ENCODE measurements at places on chromosomes 7 and 10. TPM values are rescaled to one million over a fixed set of nuclear protein-coding genes. Genes with fewer than 3 reads are reported as not detected.

SLC26A4 gene
- 0.19 TPM for total RNA-seq

LRRC4 gene
- not detected for total RNA-seq

DNA sequence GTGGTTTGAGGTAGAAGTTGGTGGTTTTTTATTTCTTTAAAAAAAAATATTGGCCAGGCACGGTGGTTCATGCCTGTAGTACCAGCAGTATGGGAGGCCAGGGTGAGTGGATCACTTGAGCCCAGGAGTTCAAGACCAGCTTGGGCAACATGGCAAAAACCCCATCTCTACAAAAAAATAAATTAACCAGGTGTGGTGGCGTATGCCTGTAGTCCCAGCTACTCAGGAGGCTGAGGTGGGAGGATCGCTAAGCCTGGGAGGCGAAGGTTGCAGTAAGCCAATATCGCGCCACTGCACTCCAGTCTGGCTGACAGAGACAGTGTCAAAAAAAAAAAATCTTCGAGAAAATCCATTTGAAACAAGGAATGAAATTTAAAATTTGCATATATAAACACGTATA, 1.1 kb downstream of the IL2RA start:
- DNase-seq, result no peak

- no peak for DNase-seq
Measured at GRCh38 chr7:137110091-137110509, 233.4 kb downstream of the PTN start.

DNA sequence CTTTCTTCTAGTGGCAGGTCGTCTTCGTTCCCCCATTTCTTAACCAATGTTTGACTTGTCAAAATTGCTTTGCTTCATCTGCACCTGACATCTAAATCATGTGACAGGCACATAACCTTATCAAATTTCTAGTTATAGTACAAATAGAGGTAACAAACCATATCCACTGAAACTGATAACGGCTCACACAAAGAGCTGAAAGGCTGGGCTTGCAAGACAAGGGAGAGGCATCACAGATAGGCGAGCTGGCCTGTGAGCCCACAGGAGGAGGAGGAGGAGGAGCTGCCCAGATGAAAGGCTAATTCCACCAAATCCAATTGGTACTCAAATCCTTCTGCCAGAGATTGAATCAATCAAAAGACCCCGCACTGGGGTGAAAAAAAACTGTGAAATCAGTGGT, 80.2 kb upstream of the NEBL start:
- DNase-seq, result no peak

ACBD7 gene
- 1.7 TPM for total RNA-seq

DNA sequence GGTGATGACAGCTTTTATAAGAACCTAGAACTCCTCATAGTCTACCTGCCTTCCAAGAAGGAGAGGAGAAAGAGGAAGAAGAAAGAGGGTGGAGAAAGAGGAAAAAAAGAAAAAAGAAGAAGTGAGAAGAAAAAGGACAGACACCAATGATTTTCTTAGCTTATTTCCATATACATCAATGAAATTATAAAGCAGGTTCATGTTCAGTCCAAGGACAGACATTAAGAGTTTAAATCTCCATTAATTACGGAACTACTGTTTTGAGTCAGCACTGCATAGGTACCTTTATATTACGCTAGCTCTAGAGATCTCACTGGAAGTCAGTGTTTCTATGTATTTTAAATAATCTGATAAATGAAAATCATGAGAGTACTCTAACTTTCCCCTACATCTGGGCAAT, 309.0 kb upstream of the HGF start:
- no peak for DNase-seq

GRCh38 chr7:79096361-79096805, 357.1 kb downstream of the MAGI2 start:
- no peak for DNase-seq

DNA sequence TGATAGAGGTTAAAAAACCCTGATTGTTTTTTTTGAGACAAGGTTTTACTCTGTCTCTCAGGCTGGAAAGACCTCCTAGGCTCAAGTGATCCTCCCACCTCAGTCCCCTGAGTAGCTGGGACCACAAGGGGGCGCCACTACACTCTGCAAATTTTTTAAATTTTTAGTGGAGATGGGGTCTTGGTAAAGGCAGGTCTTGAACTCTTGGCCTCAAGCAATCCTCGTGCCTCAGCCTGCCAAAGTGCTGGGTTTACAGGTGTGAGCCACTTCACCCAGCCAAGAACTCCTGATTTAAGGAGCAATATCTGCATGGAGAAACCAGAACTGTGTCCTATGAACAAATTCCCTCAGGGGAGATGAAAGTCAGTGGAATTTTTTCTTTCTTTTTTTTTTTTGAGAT, 7.3 kb upstream of the KLHDC10 start:
- no peak for DNase-seq

GRCh38 chr7:73850781-73851207, 8.5 kb upstream of the METTL27 start:
- peak; percentile 98 for DNase-seq

DNA sequence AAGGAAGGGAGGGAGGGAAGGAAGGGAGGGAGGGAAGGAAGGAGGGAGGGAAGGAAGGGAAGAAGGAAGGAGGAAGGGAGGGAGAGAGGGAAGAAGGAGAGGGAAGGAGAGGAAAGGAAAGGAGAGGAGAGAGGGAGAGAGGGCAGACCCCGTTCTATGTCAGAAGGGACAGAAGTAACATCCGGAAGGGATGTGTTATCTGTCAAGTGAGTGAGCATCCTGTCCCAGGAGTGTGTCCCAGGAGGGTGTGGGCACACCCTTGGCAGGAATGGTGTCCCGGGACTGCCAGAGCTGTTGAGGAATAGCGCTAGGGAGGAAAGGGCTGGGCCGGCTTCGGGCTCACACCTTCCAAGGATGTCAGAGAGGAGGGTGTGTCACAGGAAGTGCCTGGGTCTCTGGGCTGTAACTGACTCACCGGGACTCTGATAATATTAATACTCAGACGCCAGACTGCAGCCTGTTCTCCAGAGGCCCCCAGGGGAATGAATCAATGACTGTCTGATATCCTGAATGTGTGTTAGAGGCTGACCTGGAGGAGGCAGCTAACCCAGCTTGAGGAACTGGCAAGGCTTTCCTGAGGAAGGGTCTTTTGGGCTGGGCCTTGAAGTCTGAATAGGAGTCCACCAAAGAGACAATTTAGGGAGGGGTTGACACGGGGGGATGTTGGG, 125.6 kb upstream of the TNRC18 start:
- peak; percentile 89 for DNase-seq

All from H4 (cell line).